ENCODE measurements at places on chromosomes 4 and X.

DNA sequence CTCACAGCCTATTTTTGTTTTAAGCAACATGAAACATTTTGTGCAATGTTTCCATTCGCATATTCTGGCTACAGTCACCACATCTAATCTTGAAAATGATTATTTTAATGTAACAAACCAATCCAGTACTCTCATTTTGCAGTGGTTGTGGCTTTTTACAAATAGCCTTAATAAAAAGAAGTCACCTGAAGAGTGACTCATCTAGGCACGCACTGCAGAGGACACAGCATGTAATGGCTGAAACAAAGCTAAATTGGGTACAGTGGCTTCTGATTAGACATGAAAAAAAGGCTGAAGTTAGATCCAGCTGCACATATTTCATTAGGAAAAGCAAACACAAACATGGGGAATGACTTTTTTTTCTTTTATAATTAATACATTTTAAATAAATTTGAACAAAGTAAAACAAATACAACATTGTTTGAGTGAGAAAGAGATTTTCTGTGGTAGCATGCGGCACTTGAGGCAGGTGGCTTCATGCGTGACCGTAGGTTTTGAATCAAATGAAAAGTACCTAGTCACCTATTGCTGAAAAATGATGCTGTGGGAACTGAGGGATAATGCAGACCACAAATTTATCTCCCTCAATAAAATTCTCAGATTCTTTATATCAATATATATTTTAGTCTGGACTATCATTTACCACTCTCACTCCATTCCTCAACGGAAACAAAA, 240.8 kb upstream of the DDX53 start:
- DNase-seq: no peak

GRCh38 chr4:35993606-35994005, 250.7 kb downstream of the ARAP2 start:
- no peak for DNase-seq

GRCh38 chrX:122866532-122866931, 317.5 kb upstream of the GRIA3 start:
- no peak for DNase-seq

- no peak for DNase-seq
Observed at GRCh38 chrX:70026851-70027200, 22.9 kb downstream of the AWAT2 start.

GRCh38 chr4:7032596-7032995, 10.6 kb upstream of the TADA2B start:
- DNase-seq: no peak

- DNase-seq: no peak
Observed at GRCh38 chrX:15973299-15973698, 118.7 kb upstream of the AP1S2 start.

- DNase-seq: no peak
Observed at GRCh38 chr4:158788516-158788915, 19.7 kb downstream of the FNIP2 start.

- no peak for DNase-seq
Observed at GRCh38 chr4:184250795-184251669, 33.4 kb upstream of the ENPP6 start.

GRCh38 chr4:633976-634598, 8.7 kb downstream of the PDE6B start:
- DNase-seq: no peak

DNA sequence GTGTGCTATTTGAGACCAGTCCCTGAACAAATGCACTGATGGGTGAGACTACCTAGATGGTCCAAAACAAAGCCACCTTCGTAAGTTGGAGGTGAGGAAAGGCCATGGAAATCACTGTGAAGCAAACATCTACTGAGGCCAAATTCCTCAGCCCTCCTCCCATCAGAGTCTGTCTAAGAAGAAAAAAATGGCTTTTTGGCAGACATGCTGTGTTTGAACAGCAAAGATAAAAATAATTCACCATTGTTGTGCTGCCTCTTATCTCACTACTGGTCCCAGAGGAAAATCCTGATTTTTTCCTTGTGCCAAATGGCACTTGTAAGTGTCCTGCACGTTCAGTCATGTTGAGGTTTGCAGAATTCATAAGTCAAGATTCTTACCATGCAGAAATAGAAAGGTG, 7.9 kb downstream of the MAGEB18 start:
- DNase-seq: no peak

DNA sequence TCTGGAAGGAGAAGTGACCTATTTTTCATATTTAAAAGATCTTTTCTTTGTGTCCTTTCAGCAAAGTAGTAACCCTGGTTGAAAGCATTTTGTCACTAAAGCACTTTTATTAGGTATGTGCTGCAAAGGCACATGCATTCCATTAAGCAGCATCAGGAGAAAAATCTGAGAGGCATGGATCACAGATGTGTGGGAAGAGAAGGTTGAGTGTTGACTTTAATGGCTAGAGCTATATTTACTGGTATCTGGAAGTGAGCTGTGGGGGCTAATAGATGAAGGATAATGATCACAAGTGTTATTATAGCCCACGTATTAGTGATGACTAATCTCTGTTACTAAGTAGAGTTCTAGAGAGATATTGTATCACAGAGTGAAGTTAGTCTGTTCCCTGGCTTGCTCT, 1520.7 kb downstream of the ARAP2 start:
- no peak for DNase-seq

- DNase-seq: no peak
Observed at GRCh38 chr4:118732591-118733330, 47.6 kb downstream of the METTL14 start.

DNA sequence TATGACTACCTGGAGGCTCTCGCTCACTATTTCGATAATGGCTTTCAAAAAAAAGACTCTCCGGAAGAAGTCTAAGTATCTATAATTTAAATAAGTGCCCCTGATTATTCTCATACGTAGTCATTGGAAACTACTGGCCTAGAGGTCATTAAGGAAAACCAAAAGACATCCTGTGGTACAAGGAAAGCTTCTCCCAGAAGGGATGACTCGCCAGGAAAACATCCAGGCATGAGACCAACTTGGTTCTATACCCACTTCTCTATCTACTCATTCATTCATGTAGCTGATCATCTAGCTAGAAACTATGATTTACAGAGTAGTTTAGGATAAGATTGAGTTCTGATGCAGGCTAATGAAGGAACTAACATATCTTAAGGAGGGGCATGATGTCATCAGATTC, 37.7 kb downstream of the SOX3 start:
- no peak for DNase-seq

GRCh38 chrX:108396188-108396891, 41.9 kb downstream of the COL4A6 start:
- no peak for DNase-seq

- DNase-seq: no peak
Observed at GRCh38 chr4:84680956-84681355, 98.0 kb downstream of the CDS1 start.

- no peak for DNase-seq
Observed at GRCh38 chr4:87895964-87896621, 63.3 kb downstream of the MEPE start.

DNA sequence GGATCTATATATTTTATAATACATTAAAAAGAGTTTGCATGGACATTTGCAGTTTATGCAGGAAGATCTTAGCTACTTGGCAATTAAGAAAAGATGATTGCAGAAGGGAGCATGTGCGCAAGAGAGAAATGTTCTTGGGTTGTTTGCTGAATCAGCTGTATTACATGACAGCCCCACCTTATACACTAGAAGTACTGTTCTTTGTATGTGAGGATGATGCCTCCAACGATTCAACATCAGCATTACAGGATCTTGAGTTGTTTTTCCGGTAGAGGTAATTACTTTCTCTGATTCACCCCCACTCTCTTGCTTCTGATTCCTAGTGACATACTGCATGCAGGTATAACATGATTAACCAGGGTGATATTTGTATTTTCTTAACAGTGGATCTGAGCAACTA, 140.8 kb downstream of the PCDH7 start:
- no peak for DNase-seq

GRCh38 chr4:29423836-29424721, 1296.1 kb upstream of the PCDH7 start:
- no peak for DNase-seq

DNA sequence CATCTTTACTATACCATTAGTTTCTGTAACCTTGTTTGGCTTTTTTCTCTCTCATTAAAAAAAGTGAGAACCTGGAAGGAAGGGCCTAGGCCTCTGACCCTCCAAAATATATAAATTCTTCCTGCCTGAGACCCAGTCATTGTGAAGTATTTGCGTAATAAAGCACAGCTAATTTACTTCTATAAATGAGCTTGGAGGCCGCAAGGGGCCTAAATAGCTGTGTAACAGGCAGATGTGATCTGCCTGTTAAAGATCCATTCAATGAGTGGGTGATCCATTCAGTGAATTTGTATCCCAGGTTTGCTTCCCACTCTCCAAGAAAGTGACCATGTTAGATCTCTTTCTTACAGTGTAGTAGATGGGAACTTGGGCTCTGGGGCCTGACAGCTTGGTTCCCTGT, 595 bp upstream of the PYURF start:
- DNase-seq: no peak

GRCh38 chrX:40022421-40022820, 75.3 kb downstream of the BCOR start:
- DNase-seq: no peak

DNA sequence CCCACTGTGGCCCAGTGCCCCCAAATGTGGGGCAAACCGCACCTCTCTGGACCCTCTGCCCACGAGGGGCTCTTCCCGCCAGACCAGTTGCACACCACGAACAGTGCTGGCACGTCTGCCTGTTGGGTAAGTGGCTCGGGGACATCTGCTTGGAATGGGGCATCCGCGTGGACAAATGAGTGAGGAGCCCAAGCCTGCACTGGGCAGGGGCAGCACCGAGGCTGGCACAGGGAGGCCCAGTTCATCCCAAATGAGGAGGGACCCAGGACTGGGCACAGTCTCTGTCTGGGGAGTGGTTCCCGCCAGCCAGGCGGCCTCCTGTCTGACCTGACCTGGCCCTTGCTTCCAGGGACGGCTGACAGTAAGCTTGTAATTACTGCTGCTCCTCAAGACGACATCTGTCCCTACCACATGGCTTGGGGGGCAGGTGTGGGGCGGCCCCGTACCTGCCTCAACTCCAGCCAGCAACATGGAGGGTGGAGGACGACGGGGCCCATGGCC, 3.2 kb downstream of the SPON2 start:
- DNase-seq: no peak

GRCh38 chr4:154542271-154542879, 7.8 kb downstream of the PLRG1 start:
- peak; percentile 7 for DNase-seq

- DNase-seq: no peak
Observed at GRCh38 chrX:131735127-131735526, 191.3 kb downstream of the OR13H1 start.

- no peak for DNase-seq
Observed at GRCh38 chr4:1523907-1524636, 117.8 kb upstream of the NKX1-1 start.

DNA sequence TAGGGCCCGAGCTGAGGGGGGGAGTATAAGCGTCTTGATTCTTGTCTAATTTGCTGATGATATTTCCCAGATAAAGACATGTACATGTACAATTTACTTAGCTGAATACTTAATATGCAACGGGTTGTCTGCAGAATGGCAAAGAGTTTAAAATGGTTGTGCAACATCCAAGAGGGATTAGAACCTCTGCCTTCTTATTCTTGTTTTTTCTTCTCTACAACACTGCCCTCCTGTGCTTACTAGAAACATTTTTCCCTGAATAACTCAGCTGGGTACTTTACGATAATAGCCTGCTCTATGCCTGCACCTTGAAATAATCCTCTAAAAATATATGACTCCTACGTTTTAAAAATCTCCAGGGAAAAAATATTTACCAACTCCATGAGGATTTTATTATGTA, 41.8 kb downstream of the INTS12 start:
- no peak for DNase-seq

DNA sequence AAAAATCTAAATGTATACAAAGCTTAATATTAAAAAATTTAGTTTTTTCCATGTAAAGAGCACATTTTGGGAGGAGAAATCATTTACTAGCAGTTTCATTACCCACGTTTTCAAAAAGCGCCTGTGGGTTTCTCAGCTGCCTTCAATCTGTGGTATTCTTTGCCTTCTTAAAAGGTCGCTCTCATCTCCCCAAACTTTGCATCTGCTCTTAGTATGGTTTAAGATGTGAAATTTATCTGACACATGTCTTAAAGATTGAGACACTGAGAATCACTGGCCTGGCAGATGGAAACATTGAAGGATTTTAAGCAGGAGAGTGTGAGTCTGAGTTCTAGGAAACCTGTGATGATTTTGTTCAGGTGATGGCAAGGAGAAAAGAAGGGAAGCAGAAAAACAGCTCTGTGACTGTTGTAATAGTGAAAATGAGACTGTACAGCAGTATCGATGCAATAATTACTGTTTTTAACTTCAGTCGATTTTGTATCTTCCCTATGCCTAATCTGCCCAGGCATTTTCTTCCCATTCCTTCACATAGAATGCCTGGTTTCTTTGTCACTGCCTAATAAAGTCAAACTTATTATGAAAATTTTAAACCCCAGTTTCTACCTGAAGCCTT, 75.9 kb downstream of the PAQR3 start:
- DNase-seq: no peak

- no peak for DNase-seq
Observed at GRCh38 chr4:38620527-38621027, 43.4 kb upstream of the KLF3 start.

GRCh38 chr4:139368998-139369397, 66.7 kb upstream of the NDUFC1 start:
- DNase-seq: no peak
